ENCODE measurements at places on chromosomes 2 and 18. TPM values are rescaled to one million over a fixed set of nuclear protein-coding genes. Genes with fewer than 3 reads are reported as not detected.

DSG1 gene
- total RNA-seq = not detected

PEX13 gene
- total RNA-seq = 21.8 TPM

CDK15 gene
- not detected for total RNA-seq

CCDC141 gene
- 8.8 TPM for total RNA-seq

DTNB gene
- 23.7 TPM for total RNA-seq

UNC80 gene
- total RNA-seq = not detected

ZNF513 gene
- total RNA-seq = 12.7 TPM

RUFY4 gene
- total RNA-seq = 5.1 TPM

ESPNL gene
- total RNA-seq = not detected

RAB27B gene
- 3.5 TPM for total RNA-seq

LRP1B gene
- total RNA-seq = not detected

BMP10 gene
- not detected for total RNA-seq

SPHKAP gene
- not detected for total RNA-seq

MOGAT1 gene
- not detected for total RNA-seq

SERTAD2 gene
- 53.7 TPM for total RNA-seq

RAPGEF4 gene
- not detected for total RNA-seq

GCG gene
- total RNA-seq = not detected

PCARE gene
- total RNA-seq = not detected

IRS1 gene
- 5.8 TPM for total RNA-seq

CNTNAP5 gene
- total RNA-seq = not detected

LIMS2 gene
- 4.5 TPM for total RNA-seq
